ENCODE measurements at places on chromosomes 3 and 15. TPM values are rescaled to one million over a fixed set of nuclear protein-coding genes. Genes with fewer than 3 reads are reported as not detected.

DNA sequence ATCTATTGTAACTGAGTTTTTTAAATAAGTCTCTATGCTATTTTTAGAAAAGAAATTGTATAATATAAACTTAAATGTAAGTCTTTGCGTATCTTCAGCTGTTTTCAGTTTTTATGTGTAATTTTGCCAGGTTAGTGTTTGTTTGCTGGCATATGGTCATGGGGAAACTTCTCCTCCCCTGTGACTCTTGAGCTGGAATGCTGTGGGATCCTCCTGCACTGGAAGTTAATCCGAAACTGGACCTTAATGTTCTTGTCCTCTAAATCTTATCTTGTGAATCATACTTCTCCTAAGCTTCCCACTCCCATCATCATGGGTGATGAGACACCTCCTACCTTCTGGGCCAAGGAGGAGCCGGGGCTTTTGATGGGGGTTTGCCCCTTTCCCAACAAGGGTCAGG is 52.4 kb upstream of the CHST2 start:
- DNase-seq = no peak

GABRG3 gene
- not detected for total RNA-seq

TBC1D5 gene
- total RNA-seq = 47.8 TPM

GOLGA8T gene
- total RNA-seq = not detected

- DNase-seq = no peak
These were observed 196.4 kb downstream of the VGLL3 start for GRCh38 chr3:86794361-86795065.

DNA sequence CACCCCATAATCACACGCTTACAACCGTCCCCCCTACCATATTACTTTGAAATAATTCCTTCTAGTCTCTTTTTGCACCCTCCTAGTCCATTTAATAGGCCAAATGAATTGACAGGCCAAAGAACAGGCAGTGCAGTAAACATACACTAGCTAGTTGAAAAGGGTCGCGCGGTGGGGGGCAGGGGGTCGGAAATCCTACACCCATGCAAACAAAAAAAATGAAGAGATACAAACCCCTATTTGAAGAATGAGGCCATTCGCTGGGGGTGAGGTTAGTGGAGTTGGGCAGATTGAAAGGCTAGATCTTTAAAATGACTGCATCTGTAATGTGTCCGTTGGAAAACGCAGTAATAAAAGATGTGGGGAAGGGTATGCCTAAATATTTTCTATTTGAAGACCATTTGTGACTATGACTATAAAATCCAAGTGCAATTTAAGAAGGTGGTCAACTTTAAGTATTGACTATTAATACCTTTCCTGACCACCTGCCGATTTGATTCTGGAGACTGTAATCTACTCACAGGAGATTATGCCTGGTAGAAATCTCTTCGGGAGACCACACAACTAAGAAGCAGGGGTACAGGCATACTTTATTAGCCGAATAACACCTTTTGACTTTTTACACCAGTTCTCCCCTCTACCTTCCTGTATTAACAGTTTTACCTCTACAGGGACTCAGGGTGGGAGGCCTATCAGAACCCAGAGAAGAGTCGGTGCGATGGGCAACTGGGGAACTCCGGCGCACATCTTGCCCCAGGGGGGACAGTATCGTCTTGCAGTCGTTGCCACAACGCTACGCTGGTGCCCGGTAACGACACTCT is 762 bp upstream of the ARL6 start:
- no peak for DNase-seq

GRCh38 chr3:110248666-110249065 is 823.0 kb upstream of the NECTIN3 start:
- DNase-seq = no peak

- DNase-seq = no peak
These were observed 28.4 kb upstream of the PIK3CB start for GRCh38 chr3:138862924-138863775.

DNA sequence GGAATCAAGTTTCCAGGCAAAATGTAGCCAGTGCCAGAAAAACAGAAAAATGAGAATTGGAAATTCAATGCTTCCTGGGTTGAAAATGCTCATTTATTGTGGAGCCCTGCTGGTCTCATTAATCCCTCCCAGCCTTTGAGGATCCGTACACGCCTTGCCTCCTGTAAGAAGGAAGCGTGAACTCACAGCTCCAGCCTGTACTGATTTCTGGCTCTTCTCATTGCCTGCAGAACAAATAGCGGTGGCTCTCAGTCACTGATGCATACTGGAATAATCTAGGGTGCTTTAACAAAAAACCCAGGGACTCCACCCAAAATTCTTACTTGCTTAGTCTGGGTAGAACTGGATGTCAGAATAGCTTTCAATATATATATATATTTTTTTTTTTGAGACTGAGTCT is 29.3 kb upstream of the SLC24A5 start:
- DNase-seq = no peak

DNA sequence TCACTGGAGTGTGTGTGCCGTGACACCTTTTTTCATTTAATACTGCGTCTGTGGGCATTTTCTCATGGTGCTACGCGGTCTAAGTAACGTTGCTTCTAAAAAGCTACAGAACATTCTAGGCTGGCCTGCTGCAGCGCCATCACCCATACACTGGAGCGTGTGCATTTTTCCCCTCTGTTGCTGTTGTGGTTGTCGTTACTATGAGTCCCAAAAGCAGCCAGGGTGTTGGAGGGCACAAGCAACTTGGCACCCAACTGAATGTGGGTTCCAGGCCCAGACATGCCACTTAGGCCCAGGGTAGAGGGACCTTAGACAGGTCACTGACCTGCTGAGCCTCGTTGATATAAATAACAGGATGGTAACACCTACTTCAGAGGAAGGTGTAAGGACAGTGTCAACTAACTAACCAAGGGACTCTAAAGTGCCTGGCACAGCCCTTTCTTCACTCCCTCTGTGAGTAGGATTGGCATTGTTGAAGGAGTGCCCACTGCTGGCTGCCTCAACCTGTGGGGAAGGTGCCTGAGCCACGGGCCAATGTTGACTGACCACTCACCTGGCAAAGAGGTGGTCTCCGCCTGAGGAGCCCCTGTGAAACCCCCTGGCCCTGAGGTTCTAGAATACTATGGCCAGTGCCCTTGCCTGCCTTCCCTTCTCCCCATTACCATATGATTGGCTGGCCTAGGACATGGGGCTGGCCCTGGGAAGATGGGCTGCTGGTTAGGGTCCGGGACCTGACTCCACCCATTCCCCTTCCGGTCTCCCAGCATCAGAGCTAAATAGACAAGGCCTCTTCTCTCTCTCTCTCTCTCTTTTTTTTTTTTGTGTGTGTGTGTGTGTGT is 3.5 kb downstream of the CSK start:
- no peak for DNase-seq

- peak; percentile 31 for DNase-seq
These were observed 94.7 kb downstream of the LINGO1 start for GRCh38 chr15:77538027-77538451.

- no peak for DNase-seq
These were observed 143.1 kb upstream of the CHRNA7 start for GRCh38 chr15:31887246-31887645.

PAQR9 gene
- not detected for total RNA-seq

DNA sequence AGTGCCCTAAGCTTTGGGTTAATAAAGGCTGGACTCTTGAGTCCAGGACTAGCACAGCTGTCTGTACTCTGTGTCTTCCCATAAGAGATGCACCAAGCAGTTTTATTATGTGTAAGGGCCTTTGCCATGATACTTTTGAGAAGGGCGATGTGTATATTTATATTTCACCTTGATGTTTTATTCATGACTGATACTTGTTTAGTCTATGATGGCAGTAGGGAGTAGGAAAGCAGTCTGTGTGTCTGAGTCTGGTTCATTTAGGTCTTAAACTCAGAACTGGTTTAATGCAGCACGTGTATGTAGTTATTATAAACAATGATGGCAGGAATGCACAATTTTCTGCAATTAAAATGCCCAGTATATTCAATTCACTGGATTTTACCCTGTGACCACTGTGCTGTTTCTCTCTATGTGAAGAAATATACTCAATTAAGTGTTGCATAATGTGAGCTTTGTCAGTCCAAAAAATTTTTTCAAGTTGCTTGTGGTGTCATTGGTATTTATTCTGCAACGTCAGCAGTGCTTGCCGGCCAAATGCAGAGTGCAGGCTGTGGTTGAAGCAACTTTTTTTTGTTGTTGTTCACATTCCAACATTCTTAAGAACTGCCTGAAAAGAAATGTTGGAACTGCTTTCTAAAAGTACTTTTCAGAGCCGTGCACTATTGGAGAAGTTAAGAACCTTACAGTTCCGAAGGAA is 423.7 kb upstream of the SEMA6D start:
- DNase-seq = no peak

GRCh38 chr3:25021816-25022215 is 406.2 kb upstream of the RARB start:
- DNase-seq = no peak

GRCh38 chr15:87949151-87949574 is 307.4 kb downstream of the NTRK3 start:
- DNase-seq = no peak

AEN gene
- total RNA-seq = 17.3 TPM

DNA sequence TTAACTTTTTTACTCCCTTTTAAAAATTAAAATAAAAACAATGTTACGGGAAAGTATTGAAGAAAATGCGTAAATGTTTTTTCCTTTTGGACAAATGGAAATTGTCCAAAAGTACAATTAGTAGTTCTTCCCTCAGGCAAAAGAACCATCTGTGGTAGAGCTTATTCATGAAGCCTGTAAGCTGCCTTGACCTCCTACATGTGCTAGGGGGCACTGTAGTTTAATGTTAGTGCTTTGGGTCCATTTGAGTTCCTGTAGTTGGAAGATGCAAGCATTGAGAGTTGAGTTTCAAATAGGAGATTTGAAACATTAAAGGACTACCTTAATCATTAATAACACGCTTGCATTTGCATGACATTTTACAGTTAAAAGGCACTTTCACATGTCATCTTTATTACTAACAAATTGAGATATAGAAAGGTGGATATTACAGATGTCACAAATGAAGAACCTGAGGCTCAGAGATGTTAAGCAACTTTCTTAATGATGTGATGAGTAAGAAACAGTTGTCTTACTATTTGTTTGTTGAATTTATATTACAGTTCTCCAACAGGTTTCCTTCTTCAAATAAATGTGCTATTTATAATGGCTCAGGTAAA is 1.8 kb upstream of the ZNF385D start:
- DNase-seq = no peak

DNA sequence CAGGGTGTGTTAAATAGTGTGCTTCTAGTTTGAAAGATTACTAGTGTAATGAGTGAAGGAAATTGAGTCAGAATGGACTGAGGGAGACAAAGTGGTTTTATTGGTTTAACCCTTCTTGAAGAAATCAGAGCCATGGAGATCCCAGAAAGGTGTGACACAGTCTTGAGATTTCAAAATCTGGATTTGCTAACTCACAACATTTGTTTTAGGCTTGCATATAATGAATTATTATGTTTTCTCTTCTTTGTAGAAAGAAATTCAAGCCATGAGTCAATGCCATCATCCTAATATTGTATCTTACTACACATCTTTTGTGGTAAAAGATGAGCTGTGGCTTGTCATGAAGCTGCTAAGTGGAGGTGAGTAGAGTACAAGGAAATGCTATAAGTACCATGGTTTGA is 25.1 kb downstream of the OXSR1 start:
- no peak for DNase-seq

All from Peyer's patch (tissue), 4 donors.